ENCODE measurements at places on chromosomes 7 and 10.

- DNase-seq = no peak
These were observed 10.4 kb downstream of the TAX1BP1 start for GRCh38 chr7:27750316-27750715.

DNA sequence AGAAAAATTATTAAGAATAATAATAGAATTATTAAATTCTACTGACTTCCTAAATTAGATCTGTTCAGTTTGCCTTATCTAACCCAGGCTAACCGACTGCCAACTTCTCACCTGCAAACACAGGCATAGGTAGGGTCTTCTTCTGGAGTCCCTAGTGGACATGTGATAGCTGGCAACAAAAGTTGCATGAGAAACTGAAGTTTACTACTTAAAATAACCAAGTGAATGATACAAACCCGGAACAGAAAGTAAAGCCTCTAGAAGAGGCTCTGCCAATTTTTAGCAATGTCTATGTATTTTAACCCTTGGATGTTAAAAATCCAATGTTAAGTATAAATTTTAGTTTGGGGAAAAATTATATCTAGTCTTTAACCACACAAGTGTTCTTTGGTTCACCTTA is 37.6 kb downstream of the NDUFB2 start:
- DNase-seq = no peak

GRCh38 chr10:13492493-13493180 is 36.2 kb downstream of the BEND7 start:
- DNase-seq = no peak

DNA sequence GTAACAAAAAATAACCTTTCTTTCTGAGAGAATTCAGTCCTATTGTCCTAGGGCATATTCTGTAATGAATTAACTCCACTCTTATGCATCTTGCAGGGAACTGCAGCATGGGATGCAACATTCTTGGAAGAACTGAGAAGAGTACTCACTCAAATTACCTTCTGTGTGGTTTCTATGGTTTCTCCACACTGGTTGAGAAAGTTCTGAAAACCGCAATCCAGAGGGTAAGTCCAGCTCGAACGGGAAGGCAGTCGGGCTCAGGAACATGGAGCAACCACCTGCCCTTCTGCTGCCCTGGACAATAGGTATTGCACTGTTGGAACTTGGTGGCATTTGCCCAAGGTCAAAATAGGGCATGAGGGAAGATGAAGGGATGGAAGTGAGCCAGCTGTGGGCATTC is 59.6 kb upstream of the CDK13 start:
- no peak for DNase-seq

GRCh38 chr10:8229153-8229552 is 174.7 kb downstream of the GATA3 start:
- no peak for DNase-seq

DNA sequence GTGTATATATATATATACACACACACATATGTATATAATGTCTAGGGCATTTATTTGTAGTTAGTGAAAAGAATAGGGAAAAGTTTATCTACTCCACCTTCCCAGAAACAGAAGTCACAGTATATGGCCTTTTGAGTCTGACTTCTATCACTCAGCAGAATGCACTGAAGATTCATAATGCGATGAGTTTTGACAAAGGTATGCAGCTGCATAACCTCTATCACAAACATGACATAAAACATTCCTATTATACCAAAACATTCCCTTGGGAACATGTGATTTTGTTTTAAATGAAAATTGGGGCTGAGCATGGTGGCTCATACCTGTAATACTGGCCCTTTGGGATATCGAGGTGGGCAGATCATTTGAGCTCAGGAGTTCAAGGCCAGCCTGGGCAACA is 137.3 kb upstream of the EEPD1 start:
- DNase-seq = no peak

DNA sequence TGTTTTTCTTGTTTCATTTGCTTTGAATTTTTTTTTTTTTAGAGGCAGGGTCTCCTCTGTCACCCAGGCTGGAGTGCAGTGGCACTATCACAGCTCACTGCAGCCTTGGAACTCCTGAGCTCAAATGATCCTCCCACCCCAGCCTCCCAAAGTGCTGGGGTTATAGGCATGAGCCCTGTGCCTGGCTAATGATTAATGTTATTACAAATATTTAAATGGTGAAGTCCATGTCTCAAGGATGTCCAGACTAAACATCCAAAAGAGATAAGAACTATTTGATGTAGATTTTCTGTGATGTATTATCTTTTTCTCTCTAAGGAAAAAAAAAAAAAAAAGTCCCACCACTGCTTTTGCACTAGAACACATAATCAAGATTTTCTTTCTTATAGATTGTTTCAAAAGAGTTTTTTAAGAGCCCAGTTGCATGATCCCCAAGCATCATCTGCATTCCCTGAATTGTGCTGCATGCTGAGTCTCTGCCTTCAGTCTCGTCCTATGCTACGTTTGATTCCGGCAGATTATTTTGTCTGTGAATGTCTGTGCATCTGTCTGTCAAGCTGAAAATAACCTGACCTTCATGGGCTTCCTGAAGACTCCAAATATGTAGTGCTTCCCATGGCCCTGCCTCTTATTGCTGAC is 33.4 kb downstream of the MACROH2A2 start:
- no peak for DNase-seq

- no peak for DNase-seq
These were observed 650.4 kb downstream of the SDK1 start for GRCh38 chr7:3951316-3952055.

DNA sequence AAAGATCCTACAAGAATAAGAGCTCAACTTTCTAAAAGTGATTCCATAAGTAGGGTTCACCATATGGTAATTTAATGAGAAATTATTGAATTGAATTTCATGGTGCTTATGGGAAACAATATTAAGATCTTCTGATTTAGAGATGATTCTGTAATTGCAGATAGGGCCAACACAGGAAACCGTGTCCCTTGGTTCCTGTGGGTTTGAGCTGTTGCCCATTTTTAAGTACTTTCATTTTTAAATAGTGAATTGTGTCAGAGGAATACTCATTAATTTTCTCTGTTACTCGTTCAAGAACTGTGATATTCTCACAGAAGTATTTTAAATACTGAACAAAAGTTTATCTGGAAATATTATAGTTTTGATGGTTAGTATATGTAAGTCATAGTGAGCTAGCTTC is 129.2 kb downstream of the SRI start:
- no peak for DNase-seq

DNA sequence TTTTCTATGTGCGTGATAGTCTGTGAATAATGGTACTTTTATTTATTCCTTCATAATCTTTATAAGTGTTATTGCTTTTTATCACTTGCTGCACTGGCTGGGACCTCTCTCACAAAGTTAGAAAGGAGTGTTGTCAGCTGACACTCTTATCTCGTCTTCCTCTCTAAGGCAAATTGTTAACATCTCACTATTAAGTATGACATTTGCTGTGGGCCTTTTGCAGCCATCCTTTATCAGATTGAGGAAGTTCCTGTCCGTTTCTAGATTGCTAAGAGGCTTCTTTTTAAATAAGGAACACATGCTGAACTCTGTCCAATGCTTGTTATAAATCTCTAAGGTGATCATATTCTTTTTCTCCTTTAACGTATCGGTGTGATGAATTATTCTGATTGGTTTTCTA is 27.4 kb upstream of the DIP2C start:
- no peak for DNase-seq

- no peak for DNase-seq
These were observed 42.8 kb upstream of the SEPHS1 start for GRCh38 chr10:13390604-13391522.

- DNase-seq = no peak
These were observed 86.1 kb downstream of the TRIM24 start for GRCh38 chr7:138546064-138546619.

- DNase-seq = no peak
These were observed 23.6 kb upstream of the SEMA3C start for GRCh38 chr7:80942261-80943041.

DNA sequence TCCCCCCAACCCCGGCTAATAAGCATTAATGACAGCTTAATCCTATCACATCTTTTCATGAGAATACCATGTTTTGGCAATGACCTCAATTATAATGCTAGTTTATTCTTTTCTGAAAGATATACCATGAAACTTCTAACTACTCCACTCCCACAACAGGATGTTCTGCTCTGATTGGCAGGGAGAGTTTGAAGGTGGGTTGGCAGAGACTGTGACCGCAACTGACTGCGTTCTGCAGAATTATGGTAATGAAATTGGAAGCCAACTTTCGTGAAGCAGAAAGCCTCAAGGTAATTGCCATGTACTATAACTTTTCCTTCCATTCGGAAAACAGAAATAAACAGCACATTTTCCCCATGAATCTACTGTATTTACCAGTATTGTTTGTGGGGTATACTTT is 288.2 kb upstream of the SEMA3D start:
- DNase-seq = no peak

DNA sequence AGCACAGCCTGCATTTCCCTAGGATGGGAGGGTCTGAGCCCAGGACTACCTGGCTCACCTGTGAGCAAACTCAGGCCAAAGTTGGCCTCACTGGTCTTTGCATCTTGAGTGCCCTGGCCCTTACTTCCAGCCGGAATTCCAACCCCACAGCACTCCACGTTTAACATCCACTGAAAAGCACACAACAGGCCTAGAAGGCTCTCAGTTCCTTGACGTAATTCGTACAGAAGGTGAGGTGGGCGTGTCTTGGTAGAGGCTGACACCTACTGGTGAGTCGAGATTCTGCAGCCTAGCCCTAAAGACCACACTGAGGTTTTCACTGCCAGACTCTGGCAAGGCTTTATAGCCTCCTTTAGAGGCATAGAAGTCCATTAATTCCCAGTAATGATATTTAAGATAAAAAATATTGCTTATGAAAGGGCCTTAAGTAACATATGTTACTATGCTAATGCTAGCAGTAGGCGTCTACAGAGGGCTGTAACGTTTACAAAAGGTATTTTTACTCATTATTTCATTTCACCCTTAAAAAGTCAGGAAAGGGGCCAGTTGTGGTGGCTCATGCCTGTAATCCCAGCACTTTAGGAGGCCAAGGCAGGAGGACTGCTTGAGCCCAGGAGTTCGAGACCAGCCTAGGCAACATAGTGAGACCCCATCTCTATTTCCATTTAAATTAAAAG is 95.8 kb downstream of the HIP1 start:
- DNase-seq = peak; percentile 72

- no peak for DNase-seq
These were observed 237.5 kb upstream of the HPS1 start for GRCh38 chr10:98684019-98684899.

GRCh38 chr7:2231992-2232765 is 566 bp downstream of the MAD1L1 start:
- DNase-seq = no peak

GRCh38 chr10:68471586-68472408 is at the start of gene DNA2:
TSS of gene DNA2 (minus strand) at chr10:68471973. CDS start at chr10:68471864, 109 bp downstream.
- DNase-seq = peak; percentile 78

GRCh38 chr7:122965306-122965705 is 30.2 kb downstream of the TAS2R16 start:
- no peak for DNase-seq

- no peak for DNase-seq
These were observed 1036.8 kb upstream of the POT1 start for GRCh38 chr7:125966278-125967048.

- DNase-seq = no peak
These were observed 376.2 kb upstream of the MGMT start for GRCh38 chr10:129090618-129091366.

GRCh38 chr7:24779283-24779655 is 22.0 kb upstream of the GSDME start:
- no peak for DNase-seq
